DMS 273 treated with DMSO at 0.1 percent for 48 hours (cell line): ENCODE measurements at places on chromosomes 6 and 20.

- DNase-seq = no peak
Observed at GRCh38 chr6:5172897-5173474, 87.8 kb downstream of the LYRM4 start.

DNA sequence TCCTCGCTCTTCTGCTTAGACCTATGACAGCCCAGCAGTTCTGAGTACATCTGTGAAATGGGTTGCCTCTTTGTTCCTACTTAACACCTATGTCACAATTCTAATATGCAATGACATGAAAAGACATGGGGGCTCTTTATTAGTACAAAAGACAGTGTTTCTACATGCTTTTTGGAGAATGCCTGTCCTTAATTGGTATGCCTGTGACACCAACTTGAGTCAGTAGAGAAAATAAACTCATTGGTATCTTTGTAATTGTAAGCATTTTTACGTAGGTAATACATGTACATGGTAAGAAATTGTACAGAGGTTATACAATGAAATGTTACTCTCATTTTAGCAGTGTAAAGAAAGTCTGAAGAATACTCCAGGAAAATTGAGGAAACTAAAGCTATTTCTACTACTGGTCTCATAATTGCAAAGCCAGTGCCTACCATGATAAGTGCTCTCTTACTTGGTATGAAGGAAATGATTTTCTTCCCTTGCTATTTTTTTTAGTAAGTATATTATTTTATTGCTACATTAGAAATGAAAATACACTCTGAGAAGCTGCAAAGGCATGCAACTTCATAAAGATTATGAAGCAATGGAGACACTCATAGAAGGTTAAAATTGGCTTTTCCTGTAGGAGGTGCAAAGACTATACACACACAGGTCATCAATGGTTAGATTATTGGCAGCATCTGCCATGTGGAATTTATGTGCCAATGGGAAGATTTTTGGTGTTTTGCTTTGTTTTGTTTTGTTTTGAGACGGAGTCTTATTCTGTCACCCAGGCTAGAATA lies 4.9 kb upstream of the EEF1A1 start:
- no peak for DNase-seq

- peak; percentile 14 for DNase-seq
Observed at GRCh38 chr20:46767127-46767761, 57.8 kb downstream of the SLC2A10 start.

GRCh38 chr6:143872201-143872600 lies 7.9 kb downstream of the ZC2HC1B start:
- no peak for DNase-seq

DNA sequence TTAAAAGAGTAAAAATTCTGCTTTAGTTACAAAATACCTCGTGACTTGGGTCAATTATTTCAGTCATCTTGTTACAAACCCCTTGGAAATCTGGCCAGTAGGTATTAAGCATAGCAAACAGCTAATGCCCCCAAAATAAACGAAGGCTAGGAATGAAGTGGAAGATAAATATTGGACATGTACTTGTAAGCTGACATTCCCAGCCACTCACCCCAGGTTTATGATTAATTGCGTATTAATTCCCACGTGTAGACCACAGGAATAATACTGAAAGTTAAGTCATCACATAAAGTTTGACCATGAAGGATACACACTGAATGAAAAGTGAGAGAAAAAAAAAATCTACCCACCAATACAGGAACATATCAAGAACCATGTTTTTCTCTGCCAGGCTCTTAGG lies 936.5 kb upstream of the ADGRB3 start:
- no peak for DNase-seq
